ENCODE measurements at places on chromosomes 1 and 21.
A peak's percentile ranks its signal among the peaks of the same experiment; 100 is the strongest.

DNA sequence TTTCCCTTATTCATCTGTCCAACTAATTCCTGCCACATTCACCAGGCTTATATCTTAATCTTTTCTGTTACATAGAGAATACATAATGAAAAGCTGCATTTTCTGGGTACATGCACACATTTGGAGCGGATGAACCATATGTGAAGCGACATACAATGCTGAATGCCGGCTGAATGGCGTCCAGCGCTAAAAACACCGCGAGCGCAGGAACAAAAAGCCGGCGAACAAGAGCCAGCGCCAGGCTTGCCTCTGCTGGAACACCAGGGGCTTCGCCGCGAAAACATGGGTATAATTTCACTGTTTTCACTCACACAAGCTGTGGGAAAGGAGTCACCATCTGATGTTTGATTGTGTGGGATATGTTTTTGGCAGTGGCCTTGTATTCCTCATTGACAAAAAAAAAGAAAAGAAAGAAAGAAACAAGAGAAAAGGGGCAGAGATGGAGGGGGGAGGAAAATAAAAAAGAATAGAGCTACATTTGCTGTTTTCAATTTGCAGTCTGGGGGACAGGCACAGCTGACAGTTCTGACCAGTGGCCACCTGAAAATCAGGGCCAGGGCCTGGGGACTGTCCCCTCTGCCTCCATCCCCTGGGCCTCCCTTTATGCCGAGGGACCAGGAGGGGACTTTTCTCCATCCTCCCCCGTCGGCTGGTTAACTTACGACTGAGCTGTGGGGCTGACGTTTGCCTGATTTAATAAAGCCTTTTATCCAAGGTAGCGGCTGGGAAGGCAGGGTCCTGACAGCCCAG, 70.2 kb upstream of the OLIG2 start:
- DNase-seq: no peak

GRCh38 chr1:9867408-9868243, 42.4 kb downstream of the CTNNBIP1 start:
- DNase-seq: peak; percentile 61

DNA sequence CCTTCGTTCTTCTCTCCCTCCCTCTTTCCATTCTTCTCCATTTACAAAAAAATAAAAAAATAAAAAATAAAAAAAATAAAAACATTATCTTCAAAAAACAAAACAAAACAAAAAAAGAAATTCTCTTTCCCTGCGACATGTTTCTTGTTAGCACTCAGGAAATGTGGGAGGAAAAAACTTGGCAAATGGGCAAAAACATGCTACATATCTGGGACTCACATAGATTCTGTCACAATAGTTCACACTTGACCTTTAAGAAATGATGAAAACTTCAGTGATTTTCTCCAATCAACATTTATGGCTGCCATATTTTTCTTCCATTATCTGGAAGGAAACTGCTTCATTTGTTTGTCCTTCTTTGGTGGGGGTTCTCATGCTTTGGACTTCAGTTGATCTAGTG, 109.3 kb downstream of the PRKAB2 start:
- no peak for DNase-seq

- peak; percentile 56 for DNase-seq
Observed at GRCh38 chr1:205849619-205850355, at the start of gene PM20D1. TSS of gene PM20D1 (minus strand) at chr1:205850132. CDS start at chr1:205850072, 60 bp downstream.

- no peak for DNase-seq
Observed at GRCh38 chr1:155081472-155082300, 3.0 kb downstream of the EFNA3 start.

DNA sequence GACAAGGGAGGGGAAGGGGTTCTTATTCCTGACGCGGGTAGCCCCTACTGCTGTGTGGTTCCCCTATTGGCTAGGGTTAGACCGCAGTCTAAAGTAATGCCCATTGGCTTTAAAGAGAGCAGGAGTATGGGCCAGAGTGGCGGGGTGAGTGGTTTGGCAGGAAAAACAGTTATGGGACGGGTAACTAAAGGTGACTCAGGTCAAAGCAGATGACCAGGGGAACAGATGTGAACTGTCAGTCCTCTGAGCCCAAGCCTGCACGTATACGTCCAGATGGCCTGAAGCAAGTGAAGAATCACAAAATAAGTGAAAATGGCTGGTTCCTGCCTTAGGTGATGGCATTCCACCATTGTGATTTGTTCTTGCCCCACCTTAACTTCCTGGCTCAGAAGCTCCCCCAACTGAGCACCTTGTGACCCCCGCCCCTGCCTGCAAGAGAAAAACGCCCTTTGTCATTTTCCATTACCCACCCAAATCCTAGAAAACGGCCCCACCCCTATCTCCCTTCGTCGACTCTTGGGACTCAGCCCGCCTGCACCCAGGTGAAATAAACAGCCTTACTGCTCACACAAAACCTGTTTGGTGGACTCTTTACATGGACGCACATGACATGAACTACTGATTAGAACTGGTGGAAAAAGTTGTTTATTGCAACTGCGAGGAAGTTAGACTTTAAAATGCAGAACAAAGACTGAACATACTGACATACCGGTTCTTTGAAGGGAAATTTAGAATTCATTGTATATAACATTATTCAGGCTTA, 758 bp upstream of the ATAD3B start:
- no peak for DNase-seq

Measured in T-helper 22 cell (primary cell).